Activated T-cell treated with anti-CD3 and anti-CD28 coated beads, Interleukin-2, amount 50 U/mL, for 1 hour (primary cell): ENCODE measurements at places on chromosomes 3 and 15.
A peak's percentile ranks its signal among the peaks of the same experiment; 100 is the strongest.

DNA sequence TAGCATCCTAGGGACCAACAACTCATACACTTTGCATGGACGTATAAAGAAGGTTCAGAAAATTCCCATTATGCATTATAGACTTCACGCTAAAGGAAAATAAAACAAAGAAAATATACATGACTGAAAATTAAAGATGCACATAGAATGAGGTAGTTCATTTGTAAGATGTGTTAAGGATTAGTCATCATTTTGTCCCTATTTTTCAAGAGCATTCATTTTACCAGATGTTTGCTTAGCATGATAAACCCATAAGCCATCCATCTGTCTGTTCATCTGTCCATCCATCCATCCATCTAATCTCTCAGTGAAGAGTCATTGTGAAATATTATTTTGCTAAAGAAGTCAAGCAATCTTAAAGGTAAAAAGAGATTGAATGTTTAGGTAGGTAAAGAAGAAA lies 80.3 kb downstream of the TFG start:
- DNase-seq: no peak

- DNase-seq: peak; percentile 34
Observed at GRCh38 chr15:74432968-74433591, 678 bp downstream of the SEMA7A start.

GRCh38 chr3:36219398-36219797 lies 160.9 kb upstream of the STAC start:
- DNase-seq: no peak

- no peak for DNase-seq
Observed at GRCh38 chr3:115693868-115694267, 70.6 kb downstream of the GAP43 start.
